AG10803 (cell line): ENCODE measurements at places on chromosomes 5 and 9.
A peak's percentile ranks its signal among the peaks of the same experiment; 100 is the strongest.

DNA sequence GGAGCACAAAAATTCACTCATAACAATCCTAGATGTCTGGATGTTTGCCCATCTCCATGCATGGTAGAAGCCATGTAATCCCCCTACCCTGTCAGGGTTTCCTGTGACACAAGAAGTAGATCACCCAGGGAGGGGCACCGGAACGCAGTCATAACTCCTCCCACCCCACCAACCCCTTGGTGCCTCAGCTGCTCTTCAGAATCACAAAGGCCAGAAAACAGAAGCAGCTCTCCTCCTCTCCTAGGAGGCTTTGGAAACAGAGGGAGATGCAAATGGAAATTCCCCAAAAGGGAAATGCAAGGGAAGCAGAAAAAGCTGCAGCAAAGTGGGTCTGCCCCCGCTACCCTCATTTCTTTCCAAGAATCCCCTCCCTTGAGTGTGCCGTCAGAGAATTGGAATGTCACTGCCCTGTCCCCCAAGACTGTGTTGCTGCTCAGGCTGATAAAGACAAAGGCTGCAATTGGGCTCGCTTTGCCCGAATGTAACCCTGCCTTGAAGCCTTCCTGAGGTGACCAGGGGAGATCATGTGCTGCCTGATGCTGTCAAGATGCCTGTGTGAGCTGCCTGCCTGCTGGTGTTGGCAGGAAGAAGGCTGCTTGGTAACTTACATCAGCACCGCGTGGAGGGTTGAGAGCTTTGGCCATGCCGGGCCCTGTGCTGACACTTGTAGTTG is 65.5 kb upstream of the ABCA1 start:
- DNase-seq = peak; percentile 87

- no peak for DNase-seq
Measured at GRCh38 chr5:129199308-129199707, 104.8 kb downstream of the ISOC1 start.

- peak; percentile 63 for DNase-seq
Measured at GRCh38 chr9:91945277-91946085, 4.5 kb downstream of the ROR2 start.

- peak; percentile 56 for DNase-seq
Measured at GRCh38 chr9:69549310-69550202, 122.6 kb downstream of the APBA1 start.

GRCh38 chr9:126360073-126360472 is 33.4 kb downstream of the MVB12B start:
- DNase-seq = no peak

- no peak for DNase-seq
Measured at GRCh38 chr5:150662731-150663516, 1.9 kb downstream of the MYOZ3 start.

- peak; percentile 37 for DNase-seq
Measured at GRCh38 chr9:72480921-72481320, 40.5 kb upstream of the TMC1 start.

DNA sequence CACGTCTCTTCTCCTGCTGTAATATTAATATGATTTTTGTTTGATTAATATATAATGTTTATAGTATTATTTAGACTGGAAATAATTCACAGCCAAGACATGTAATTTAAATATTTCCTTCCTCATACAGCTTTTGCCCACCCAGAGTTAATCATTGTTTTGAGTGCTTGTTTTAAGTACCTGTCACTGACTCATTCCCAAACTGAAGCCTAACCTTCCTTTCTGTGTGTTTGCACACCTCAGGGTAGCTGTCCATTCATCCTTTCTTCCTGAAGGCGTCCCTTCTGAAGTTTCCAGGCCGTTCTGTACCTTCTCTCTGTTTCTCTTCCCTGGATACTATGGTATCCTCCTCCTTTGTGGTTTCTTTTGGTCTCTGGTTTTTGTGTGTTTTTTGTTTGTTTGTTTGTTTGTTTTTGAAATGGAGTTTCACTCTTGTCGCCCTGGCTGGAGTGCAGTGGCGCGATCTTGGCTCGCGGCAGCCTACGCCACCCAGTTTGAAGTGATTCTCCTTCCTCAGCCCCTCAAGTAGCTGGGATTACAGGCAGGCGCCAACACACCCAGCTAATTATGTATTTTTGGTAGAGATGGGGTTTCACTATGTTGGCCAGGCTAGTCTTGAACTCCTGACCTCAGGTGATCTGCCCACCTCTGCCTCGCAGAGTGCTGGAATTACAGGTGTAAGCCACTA is 312.4 kb downstream of the DOCK8 start:
- no peak for DNase-seq

DNA sequence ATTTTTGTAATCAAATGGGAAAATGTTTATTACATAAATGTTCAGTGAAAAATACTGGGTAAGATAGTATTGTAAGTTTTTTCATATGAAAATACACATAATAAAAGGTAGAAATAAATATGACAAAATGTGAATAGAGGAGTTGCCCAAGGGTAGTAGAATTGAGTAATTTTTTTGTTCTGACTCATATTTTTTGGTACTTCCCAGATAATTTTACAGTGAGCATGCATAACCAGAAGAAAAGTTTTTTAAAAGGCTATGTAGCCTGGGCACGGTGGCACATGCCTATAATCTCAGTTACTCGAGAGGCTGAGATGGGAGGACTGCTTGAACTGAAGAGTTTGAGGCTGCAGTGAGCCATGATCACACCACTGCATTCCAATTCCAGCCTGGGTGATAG is 116.9 kb downstream of the PIP5K1B start:
- no peak for DNase-seq

DNA sequence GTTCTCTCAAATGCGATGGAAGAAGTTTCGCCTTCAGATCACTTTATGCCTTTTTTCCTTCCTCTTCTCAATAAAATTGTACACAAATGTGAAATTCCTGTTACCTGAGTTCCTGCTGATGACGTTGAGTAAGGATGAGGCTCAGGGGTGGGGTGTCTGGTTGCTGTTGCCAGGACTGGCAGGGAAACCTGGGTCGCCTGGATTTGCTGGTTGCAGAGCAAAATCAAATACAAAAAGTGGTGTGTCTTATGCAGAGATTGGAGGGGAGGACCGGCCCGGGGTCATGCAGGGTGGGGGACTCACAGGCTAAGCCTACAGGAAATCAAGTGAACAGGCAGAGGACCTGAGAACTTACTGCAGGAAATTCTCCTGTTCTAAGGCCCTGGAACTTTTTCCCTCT is 39.2 kb downstream of the ANXA2R start:
- no peak for DNase-seq

- DNase-seq = no peak
Measured at GRCh38 chr9:36264896-36265295, 6.6 kb upstream of the GNE start.

DNA sequence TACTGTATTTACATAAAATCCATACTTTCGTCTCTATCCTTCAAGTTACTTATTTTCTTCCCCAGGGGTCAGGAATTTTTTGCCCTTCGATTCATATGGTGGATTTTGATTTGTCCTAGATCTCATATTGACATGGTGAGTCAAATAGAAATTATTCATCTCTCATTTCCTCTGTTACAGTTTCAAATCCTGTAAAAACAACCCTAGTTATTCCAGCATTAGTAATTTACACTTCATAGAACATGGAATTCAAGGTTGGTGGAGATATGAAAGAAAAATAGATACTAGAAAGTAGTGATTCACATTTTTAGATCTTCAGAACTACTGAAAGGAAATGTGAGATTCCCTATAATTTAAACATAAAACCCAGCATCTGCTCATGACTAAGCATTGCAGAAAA is 1331.0 kb upstream of the CDH9 start:
- DNase-seq = no peak

- no peak for DNase-seq
Measured at GRCh38 chr5:100903039-100903887, at the start of gene ST8SIA4. Gene ST8SIA4, minus strand, starts transcription at chr5:100903282. Its CDS starts 327 bp downstream, at chr5:100902955.

- peak; percentile 68 for DNase-seq
Measured at GRCh38 chr5:135332519-135333150, 66.4 kb downstream of the MACROH2A1 start.

GRCh38 chr5:180161420-180162303 is 47.3 kb downstream of the RASGEF1C start:
- DNase-seq = no peak
